ENCODE measurements at places on chromosomes 6 and 20.

- no peak for DNase-seq
Observed at GRCh38 chr6:34723203-34723602, 26.6 kb upstream of the ILRUN start.

DNA sequence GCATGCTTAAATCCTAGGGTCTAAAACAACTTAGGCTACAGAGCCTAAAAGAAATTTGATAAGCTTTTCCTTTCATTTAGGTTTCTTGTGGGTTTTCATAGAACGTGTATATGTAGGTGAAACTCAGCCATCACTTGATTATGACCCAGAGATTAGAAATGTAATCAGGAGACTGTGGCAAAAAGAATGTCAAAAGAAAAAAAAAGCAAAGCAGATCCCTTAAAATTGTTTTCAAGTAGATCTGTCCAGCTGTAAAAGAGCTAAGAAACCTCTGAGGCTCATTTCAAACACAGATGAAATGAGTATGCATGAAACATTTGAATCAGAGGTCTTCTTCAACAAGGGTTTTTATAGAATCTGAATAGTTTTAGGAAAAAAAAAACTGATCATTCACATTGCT lies 341.3 kb upstream of the PRDM1 start:
- no peak for DNase-seq

GRCh38 chr6:93554018-93554417 lies 134.7 kb upstream of the EPHA7 start:
- no peak for DNase-seq

DNA sequence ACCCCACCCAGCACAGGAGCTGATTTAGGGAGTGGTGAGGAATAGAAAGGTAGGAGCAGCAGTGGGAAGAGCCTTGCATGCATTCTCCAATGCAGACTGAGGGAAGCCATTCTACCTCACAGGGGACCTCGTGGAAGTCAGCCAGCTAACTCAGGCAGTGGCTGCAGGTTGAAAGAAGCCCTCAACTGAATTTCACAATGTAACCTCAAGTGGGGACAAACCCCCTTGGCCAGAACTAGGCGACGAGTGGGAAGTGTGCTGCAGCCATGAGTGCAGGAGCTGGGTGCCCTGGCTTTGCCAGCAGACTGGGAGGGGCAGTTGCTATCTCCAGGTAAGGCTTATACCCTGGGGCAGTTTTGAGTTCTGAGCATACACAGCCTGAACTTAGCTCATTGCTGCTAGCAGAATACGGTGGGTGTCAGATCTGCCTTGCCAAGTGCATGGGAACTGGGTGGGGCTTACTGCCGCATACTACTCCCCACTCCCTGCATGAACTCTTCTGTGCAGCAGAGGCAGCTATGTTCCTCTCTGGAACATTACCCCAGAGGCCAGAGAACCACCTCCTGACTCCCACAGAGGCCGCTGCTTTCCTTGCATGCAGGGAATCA lies 126.5 kb downstream of the CDK19 start:
- DNase-seq = no peak

DNA sequence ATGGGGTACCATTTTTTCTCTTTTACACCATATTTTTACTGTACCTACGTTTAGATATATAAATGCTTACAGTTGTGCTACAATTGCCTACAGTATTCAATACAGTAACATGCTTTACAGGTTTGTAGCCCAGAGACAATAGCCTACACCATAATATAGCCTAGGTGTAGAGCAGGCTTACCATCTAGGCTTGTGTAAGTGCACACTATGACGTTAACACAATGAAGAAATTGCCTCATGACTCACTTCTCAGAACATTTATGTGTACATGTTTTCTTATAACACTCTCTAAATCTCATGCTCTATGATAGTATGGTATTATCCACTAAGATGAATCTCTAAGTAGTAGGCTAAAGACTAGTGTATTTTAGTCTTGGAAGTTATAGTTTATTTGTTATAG lies 13.5 kb downstream of the GPR63 start:
- DNase-seq = no peak

- DNase-seq = no peak
Observed at GRCh38 chr6:144075187-144075586, 20.2 kb downstream of the SF3B5 start.

DNA sequence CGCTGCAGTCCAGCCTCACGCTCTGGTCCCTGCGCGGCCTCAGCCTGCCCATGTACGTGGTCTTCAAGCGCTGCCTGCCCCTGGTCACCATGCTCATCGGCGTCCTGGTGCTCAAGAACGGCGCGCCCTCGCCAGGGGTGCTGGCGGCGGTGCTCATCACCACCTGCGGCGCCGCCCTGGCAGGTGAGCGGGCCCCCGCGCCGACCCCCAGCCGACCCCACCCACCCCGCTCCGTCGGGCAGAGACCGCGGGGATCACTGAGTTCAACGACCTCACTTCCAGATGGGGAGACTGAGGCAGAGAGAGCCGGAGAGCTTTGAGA lies 545 bp downstream of the SLC35D3 start:
- DNase-seq = no peak

- no peak for DNase-seq
Observed at GRCh38 chr6:80942911-80943310, 809.6 kb downstream of the TENT5A start.

GRCh38 chr20:36248836-36249235 lies 12.6 kb downstream of the AAR2 start:
- no peak for DNase-seq

DNA sequence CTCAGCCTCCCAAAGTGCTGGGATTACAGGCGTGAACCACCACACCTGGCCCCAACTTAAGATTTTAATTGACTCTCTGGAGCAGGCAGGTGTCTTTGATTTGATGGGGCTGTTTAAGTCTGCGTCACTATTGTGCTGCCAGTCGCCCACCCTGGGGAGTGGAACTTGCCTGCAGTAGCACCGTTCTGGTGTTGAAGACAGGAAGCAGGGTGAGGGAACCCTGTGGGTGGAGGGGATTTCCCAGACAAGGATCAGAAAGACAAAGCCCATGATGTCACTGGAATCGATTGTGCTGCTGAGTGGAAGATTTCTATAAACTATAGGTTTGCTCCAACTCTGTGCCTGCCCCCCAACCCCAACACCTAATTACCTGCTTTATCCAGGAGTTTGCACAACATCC lies 11.0 kb downstream of the ALDH8A1 start:
- peak; percentile 62 for DNase-seq

- no peak for DNase-seq
Observed at GRCh38 chr20:51258582-51259165, 235.8 kb upstream of the KCNG1 start.

GRCh38 chr6:33746036-33746600 lies 587 bp downstream of the IP6K3 start:
- DNase-seq = no peak

GRCh38 chr6:136822046-136822375 lies 381 bp upstream of the PEX7 start:
- peak; percentile 10 for DNase-seq

DNA sequence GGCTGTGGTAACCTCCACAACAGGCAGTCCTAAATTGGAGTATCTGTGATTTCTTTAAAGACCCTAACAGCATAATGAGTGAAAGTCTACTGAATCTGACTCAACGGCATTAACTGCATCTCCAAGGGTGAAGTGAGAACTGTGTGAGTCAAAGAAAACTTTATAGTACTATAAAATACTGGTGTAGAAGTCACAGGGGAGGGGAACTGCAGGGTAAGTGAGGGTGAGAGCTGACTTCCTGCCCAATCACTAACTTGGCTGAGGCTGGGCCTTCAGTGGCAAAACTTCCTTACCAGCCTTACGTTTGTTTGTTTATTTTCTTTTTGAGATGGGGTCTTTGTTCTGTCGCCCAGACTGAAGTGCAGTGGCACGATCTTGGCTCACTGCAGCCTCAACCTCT lies 109.8 kb downstream of the PTPRK start:
- DNase-seq = no peak

GRCh38 chr20:45320948-45321595 lies 13.0 kb upstream of the MATN4 start:
- DNase-seq = no peak

GRCh38 chr6:153172815-153173214 lies 41.7 kb upstream of the RGS17 start:
- no peak for DNase-seq

DNA sequence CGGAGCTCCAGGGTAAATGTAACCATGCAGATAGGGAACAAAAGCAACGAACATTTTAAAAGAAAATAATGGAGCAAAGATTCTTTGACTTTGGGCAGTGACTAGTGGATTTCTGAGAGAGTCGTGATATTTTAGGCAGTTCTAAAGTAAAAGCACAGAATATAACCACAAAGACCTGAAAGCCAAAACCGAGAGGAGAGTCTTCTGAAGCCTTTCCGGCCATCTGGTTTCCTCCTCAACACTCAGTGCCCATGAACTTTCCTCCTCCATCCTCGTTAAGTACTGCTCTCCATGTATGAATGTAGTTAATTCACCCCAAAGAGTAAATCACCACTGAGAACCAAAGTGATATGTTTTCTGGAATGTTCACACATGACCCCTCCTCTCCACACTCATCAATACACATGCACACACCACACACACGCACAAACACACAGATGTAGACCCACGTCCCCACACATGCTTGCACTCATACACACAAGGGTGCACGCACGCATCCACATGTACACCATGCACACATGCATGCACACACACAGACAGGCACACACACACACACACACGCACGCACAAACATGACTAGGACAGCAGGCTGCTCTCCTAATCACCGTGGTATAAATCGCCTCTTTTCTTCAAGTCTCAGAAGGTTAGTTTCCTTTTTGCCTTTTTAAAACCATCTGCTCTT lies 109.5 kb downstream of the MYLK4 start:
- DNase-seq = no peak

- DNase-seq = no peak
Observed at GRCh38 chr20:44527716-44528199, 5.9 kb upstream of the SERINC3 start.

DNA sequence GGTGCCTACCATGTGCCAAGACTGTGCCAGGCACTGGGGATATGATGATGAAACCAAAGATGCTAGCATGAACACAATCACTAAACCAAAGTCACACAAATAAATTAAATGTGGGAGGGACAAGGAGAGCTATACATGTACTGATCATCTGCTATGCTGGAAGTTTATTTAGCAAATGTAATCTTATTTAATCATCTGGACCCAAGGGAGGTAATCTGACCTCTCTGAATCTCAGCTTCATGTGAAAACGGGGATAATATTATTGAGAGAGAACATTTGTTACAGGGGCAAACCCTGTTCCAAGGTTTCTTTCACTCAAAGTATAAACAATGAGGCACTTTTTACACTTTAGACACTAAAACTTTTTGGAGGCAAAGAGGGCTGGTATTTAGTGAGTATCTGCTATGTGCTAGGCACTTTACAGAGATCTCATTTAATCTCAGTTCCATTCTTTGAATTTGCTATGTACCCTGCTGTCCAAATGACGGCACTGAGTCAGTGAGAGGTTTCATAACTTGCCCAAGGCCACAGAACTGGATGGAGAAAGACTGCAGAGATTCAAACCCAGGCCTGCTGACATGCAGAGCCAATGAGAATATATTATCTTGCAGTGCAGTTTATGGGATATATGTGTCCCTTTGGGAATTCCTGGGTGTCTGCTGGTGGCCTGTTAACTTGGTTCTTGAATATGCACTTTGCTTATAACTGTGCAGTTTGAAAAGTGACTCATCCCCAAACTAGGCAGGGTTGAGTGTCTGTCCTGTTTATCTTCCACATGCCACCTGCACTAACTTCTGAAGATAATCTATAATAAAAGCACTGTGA lies 3.3 kb upstream of the ASXL1 start:
- DNase-seq = no peak

GRCh38 chr6:84805145-84805544 lies 40.7 kb upstream of the TBX18 start:
- no peak for DNase-seq

GRCh38 chr6:842141-842540 lies 149.2 kb upstream of the EXOC2 start:
- no peak for DNase-seq
